ENCODE measurements at places on chromosomes 6 and 20.

GRCh38 chr20:31841928-31842327 lies 3.5 kb downstream of the FOXS1 start:
- DNase-seq, result no peak

GRCh38 chr6:47438481-47439347 lies 38.9 kb upstream of the CD2AP start:
- no peak for DNase-seq

DNA sequence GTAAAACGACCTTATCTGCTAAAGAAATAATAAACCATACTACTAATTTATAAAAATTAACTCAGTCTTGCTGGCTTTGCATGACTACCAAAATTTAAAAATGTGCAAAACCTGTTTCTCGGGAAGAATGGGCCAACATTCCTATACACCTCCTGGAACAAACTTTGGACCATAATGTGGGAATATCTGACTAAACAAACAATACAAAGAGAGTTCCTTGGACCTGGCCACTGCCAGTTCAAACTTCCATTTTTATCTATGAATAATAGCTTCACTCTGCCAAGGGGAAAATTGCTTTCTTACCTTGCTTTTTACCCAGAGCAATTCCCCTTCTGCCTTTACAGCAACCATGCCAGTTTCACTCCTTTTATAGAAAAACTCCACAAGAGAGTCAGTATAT lies 38.7 kb upstream of the POU5F1 start:
- no peak for DNase-seq

GRCh38 chr6:114648847-114649246 lies 306.0 kb upstream of the HS3ST5 start:
- DNase-seq, result no peak
